ENCODE measurements at places on chromosomes 4 and X.

DNA sequence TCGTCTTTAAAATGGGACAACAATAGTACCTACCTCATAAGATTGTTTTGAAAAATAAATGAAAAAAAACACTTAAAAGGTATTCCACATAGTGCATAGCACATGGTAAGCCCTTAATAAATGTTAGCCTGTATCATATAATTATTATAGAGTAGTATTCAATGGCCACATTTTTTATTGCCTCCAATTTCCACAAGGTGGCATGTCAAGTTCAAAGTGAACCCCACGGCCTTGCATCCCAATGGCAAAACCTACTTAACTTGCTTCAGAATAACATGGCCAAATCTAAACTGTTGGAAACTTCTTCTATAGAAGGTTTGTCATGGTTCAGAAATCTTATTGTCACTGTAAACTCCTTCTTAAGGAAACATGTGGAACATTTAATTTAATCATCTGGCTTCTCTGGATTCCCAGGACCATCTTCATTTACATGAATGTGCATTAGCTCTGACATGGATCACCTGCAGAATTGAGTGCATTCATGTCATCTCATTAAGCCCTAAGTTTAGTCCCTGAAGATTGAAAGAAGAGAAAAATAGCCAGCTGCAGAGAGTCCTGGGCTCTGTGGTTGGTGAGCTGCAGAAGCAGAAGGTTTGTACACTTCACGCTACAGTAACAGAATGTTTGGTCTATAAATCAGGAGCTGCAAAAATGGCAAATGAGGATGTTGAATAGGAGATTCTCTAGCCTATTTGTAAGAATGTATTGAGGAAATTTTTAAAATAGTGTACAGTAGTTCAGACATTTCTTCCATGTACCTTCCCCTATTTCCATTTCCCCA, 61.0 kb downstream of the ANXA3 start:
- peak; percentile 6 for DNase-seq

DNA sequence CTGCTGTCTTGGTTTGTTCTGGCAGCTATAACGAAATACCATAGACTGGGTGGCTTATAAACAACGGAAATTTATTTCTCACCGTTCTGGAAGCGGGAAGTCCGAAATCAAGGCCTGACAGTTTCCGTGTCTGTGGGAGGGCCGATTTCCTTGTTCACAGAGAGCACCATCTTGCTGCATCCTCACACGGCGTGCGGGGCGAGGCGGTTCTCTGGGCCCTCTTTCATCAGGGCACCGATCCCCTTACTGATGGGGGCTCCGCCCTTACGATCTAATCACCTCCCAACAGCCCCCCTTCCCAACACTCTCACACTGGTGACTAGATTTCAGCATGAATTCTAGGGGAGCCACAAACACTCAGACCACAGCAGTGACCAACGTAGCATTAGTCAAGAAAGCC, 578.3 kb upstream of the FAT1 start:
- DNase-seq = no peak

GRCh38 chr4:20288846-20289512, 37.3 kb downstream of the SLIT2 start:
- no peak for DNase-seq

GRCh38 chrX:119017077-119017476, 42.7 kb downstream of the LONRF3 start:
- no peak for DNase-seq

DNA sequence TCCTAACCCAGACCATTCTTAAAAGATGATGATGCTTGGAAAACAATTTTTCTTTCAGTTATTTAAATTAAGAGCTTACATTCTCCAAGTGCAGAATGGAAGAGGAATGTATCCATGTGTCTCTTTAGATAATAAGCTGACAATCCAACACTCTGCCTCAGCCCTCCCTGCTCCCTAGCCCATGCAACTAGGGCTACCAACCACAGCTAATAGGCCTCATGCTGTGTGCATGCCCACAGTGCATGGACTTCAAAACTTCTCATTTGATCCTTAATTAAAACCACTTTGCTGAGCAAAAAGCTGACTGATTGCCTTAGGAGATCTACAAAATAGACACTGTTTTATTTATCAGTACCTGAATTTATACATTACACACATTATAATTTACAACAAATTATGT, 473.9 kb downstream of the GALNTL6 start:
- DNase-seq = no peak

GRCh38 chr4:37453999-37454800, 209.7 kb downstream of the NWD2 start:
- no peak for DNase-seq

DNA sequence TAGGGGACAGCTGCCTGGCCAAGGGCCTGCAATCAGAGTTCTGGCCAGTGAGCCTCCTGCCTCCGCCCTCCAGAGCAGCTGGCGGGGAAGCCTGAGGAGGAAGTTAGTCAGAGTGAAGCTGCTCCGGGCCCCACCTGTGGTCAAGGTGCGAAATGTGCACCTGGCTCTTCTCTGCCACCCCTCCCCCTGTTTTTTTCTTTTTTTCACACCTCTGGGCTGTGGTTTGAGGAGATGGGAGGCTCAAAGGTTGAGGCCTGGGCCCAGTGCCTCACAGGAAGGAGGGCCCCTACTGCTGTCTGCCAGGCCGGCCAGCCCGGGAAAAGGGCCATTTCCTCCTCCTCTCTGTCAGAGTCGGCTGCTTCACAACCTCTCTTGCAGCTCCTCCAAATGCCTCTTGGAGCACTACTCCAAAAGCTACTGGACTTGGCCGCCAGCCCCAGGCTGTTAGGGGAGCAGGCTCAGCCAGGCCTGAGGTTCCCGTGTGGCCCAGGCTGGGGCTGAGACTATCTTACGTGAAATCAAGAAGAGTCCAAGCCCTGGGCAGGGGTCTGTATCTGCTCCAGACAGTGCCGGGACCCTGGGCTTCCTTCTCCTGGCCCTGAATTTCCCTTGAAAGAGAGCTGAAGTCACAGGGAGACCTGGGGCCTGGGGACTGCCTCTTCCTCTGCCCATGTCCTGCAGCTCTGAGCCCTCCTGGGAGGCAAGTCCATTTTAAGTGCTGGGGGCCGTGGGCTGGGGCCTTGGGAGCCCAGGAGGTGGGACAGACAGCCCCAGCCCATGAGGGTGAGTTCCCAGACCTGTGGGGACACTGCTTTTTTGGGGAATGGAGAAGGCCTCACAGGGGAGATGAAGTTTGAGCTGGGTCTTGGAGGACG, 4.5 kb upstream of the CXCR3 start:
- DNase-seq = no peak

DNA sequence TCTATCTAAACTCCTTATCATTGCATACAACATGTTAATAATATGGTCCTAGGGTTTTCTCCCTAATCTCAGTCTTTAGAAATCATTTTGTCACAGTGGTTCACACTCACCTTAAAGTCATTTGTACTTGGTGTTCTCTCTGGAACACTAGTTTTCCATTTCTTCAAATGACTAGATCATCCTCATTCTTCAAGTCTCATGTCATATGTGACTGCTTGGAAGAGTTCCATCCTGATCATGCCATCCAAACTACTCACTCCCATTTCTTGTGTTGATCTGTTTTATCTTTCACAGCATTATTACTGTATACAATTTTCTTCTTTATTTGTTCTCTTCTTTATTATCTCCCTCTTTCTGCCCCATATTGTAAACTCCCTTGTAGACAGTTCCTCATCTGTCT, 66.5 kb downstream of the HTR2C start:
- no peak for DNase-seq

GRCh38 chrX:120125444-120125843, 9.7 kb upstream of the RHOXF1 start:
- no peak for DNase-seq

DNA sequence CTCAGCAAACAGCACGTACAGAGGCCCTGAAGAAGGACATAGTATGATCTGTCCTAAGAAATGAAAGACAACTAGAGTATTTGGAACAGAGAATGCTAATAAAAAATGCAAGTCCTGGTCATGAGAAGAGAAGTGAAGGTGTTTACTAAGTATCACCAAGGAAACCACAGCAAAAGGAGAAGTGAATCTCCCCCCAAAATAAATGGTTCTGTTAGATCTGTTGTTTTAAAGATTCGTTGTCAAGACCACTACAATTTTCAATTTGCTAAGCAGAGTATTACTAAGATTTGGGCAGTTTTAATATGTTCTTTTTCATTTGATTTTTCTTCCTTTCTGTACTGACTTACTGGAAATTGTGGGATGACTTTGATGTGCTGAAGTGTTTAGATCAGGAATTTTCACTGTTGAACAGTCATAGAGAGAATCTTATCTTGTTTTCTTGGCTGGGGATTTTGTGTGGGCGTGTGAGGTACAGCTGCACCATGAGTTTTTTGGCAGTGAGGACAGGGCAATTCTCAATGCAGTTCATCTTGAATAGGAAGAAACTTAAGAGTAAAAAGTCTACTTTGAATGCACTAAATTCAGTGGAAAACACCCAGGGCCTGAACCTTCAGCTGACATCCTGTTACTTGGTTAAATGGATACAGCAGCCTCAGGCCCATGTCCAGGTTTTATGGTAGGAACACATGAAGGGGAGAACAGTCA, 132.2 kb downstream of the STIM2 start:
- DNase-seq = no peak

DNA sequence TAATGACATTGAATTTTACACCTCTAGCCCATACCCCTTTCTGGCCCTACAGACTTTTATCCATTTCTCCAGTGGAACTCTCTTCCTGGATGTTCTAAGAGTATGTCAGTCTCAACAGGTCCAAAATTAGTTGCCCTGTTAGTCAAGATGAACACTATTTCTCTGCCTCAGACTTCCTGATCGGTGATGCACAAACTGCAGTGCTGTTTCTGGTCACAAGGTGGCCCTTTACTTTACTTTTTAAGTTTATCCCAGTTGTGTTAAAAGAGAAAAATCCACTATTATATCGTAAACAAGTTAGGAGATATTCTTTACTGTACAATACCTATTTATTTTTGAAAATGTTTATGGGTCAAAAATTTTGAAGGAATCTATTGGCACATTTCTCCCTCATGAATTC, 13.1 kb downstream of the TCEAL7 start:
- DNase-seq = no peak
